ENCODE measurements at places on chromosomes 11 and 22.

- DNase-seq: no peak
Measured at GRCh38 chr11:59766542-59767224, 11.5 kb downstream of the STX3 start.

GRCh38 chr11:1878137-1879031 is 13.3 kb downstream of the PRR33 start:
- no peak for DNase-seq

DNA sequence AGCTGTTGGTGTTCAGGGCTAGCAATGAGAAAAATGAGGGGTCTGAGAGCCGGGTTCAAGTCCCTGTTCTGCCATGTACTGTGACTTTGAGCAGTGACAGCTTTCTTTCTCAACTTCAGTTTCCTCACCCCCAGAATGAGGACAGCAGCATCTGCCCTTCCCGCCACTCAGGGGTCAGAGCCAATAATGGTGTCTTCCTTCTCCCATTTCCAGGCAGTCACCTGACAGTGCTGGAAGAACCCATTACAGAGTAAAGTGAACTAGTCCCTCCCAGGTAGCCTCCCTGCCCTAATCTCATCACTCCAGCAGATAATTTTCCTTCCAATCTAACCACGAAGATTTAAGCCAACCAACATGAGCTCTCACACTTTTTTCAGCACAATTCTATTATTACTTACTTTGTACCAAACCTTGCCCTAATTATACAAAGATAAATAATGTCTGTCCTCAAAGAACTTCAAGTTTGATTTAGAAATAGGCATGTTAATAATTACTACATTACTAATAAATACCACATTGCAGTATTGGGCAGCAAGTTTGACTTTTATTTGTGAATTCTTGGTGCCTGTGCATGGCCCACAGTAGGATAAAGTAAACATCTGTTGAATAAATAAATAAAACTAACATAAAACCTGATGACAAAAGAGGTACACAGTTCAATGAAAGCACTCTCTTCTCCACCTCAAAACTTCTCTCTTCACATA is 61.0 kb downstream of the SERGEF start:
- no peak for DNase-seq

DNA sequence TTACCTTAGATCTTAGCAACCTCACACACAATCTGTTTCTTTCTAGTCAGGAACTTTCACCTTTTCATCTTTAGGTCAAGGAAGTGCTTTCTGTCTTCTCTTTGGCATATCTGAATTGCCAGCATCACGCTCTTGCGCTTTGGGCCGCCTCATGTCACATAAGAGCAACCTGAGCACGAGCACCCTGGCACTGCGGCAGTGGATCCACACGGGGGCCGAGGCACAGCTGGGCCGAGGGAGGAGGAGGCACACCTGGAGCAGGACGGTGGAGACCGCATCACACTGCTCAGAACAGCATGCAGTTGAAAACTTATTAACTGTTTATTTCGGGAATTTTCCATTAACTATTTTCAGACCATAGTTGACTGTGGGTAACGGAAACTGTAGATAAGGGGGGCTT is 10.7 kb downstream of the MOB2 start:
- DNase-seq: no peak

- peak; percentile 57 for DNase-seq
Measured at GRCh38 chr11:120336641-120337354, 585 bp downstream of the ARHGEF12 start.

GRCh38 chr11:42901084-42901483 is 410.7 kb upstream of the API5 start:
- no peak for DNase-seq

GRCh38 chr11:6395470-6396060 is 5.3 kb downstream of the SMPD1 start:
- DNase-seq: no peak

- DNase-seq: no peak
Measured at GRCh38 chr11:2738551-2739431, 39.0 kb upstream of the KCNQ1OT1 start.

- no peak for DNase-seq
Measured at GRCh38 chr11:13629779-13630178, 38.7 kb upstream of the FAR1 start.

DNA sequence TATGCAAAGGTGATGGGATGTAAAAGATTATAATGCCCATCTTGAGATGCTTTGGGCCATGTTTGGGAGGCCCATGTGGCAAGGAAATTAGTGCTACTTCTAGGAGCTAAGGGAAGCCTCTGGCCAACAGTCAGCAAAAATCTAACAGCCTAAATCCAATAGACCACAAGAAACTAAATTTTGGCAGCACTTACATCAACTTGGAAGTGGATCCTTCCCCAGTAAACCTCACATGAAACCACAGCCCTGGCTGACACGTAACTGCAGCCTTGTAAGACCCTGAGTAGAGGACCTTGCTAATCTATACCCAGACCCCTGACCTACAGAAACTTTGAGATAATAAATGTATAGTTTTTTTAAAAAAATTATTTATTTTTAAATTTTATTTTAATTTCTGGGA is 13.1 kb upstream of the GRK3 start:
- no peak for DNase-seq

- DNase-seq: no peak
Measured at GRCh38 chr11:34341931-34342533, 15.8 kb downstream of the ABTB2 start.

DNA sequence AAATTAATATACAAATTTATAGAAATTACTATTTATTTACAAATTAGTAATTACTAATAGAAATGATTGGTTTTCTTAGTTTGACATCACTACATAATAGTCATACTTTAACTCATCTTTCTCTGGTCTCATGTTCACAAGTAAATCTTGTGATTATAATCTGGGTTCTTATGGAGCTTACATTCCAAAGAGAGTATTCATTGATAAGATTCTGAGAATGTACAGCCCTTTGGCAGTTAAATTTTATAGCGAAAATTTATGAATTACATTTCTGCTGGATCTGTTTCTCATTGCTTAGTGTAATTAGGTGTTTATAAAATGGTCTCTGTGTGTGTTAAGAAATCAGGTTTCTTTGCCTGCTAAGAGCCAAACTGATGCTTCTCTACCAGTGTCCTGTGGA is 175.2 kb downstream of the TMEM135 start:
- DNase-seq: peak; percentile 16

DNA sequence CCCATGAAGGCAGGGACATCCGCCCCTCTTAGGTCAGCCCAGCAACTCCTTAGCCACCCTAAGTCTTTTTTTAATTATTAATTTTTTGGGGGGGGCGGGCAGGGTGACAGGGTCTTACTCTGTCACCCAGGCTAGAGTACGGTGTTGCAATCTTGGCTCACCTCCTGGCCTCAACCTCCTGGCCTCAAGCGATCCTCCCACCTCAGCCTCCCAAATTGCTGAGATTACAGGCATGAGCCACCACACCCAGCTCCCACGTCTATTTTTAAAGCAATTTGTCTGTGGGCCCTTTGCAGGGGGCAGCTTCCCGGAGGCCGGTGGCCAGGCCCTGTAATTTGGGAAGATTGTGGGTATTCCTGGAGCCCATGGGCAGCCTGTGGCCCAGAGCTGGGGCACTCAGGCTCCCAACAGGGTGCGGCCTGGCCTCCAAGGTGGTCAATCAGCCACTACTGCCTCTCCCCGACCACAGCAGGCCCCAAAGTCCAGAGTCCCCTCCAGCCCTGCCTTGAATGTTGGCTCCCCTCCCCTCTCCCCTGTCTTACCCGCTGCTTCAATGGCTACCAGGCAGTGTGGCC is 27.2 kb downstream of the CREB3L1 start:
- no peak for DNase-seq

DNA sequence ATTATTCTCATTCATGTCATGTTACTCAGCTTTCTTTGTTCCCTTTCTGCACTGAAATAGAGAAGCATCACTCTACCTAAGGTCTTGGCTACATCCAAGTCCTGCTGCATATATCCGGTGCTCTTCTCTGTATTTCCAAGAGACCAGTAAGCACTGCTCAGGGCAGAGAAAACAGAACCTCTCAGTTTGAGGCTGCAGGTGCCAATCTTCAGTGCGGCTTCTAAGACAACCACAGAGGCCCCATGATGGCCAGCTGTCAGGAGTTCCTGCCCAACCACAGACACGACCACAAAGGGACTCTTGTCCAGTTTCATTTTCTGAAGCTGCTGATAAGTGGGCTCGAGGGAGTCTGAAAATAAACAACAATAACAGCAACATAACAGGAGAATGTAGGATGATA is 378.4 kb upstream of the PITPNB start:
- DNase-seq: no peak

GRCh38 chr11:65662247-65662798 is 393 bp downstream of the RELA start:
- DNase-seq: peak; percentile 19

DNA sequence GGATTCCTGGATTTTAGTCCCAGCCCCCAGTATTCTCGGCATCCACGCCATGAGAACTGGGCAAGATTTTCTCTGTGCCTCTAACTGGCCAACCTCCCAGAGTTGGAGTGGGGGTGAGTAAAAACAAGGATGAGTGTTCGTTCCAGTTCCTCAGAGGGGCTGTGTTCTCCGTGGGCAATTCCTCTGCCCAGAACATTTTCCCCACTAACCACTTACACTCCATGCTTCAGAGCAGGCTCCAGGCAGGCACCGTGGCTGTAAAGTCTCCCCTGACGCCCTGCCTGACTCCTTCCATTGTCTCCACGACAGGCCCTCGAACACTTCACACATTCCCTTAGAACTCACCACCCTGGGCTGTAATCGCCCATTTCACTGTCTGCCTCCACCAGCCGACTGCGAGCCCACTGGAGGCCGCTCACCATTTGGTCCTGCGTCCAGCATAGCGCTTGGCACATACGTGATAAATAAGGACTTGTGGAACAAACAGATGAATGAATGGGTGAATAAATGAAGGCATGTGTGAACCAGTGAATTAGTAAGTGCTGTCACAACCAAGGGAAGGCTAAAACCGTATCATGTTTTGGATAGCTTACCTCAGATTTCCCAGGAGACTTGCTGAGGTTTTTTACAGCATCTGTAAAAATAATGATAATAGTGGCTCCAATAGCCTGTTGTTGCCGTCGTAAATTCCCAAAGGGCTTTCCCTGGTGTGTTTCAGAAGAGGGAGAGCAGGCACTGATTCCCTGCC is 6.1 kb downstream of the APLNR start:
- DNase-seq: no peak

- no peak for DNase-seq
Measured at GRCh38 chr11:17514476-17514875, 29.7 kb downstream of the USH1C start.

- DNase-seq: no peak
Measured at GRCh38 chr11:14414470-14415461, 55.8 kb upstream of the RRAS2 start.

GRCh38 chr22:29431986-29432385 is 6.4 kb upstream of the RFPL1 start:
- no peak for DNase-seq

- no peak for DNase-seq
Measured at GRCh38 chr11:68809506-68809905, 32.2 kb downstream of the CPT1A start.

DNA sequence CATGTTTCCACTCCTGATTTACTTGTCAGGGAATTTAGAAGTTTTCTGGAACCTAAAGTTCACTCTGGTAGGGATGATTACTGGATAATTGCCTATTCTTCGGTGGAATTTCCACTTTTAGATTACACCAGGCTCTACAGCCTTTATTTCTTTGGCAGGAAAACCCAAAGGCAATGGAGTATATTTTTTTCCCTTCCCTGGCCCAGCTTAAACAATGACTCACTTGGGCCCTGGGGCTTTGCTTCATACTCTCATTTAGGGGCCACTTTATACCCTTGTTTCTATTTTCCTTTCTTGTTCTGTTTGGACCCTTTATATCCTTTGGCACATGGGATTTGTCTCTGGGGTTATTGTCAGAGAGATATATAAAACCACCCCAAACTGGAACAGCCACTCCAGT is 114.7 kb downstream of the CSTPP1 start:
- DNase-seq: peak; percentile 37

DNA sequence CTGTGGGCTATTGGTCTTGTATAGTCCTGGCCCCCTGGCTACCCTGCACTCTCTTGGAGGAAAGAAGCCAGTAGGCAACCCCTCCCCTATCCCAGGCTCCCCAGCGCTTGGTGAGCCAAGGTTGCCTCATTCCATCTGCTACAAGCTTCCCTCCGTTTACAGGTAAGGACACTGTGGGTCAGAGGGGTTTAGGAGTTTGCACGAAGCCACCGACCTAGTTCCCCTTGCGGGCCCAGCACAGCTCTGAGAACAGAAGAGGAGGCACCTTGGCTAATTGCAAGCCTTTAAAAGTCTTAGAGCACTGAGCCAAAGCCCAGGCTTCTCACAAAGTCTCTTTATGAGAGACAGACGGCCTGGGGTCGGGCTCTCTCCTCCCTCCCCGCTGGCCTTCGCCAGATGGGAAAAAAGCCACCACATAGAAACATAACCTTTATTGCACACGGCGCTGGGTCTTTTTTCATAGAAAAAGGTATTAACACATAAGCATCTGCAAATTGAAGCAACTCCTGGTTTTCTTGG is 99.8 kb downstream of the CEP164 start:
- DNase-seq: no peak

DNA sequence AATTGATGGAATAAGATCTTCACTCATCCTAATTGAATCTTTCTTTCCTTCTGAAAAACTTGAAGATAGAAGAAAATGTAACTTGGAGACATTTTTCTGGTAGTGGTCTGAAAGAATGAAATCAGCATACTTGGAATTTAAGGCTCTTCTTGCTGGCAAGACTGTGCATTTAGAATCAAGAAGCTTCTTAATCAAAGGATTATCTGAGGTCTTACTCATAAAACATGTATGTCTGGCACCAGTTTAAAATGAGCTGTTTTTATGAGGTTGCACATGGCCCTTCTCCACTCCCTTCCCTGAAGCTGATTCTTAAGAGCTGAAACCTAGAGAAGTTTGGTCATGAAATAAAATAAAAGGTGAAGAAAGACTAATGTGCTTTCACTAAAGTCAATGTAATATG is 77.3 kb downstream of the ARHGEF12 start:
- peak; percentile 81 for DNase-seq

GRCh38 chr11:34523053-34523452 is 9.5 kb upstream of the ELF5 start:
- DNase-seq: no peak

DNA sequence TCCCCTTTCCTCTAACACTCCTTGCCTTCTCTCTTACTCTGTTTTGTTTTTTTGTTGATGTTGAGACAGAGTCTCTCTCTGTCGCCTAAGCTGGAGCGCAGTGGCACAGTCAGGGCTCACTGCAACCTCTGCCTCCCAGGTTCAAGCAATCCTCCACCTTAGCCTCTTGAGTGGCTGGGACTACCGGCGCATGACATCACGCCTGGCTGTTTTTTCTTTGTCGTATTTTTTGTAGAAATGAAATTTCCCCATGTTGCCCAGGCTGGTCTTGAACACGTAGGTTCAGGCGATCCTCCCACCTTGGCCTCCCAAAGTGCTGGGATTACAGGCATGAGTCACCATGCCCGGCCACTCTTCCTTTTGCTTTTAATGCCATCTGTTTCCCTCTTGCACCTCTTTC is 72.3 kb downstream of the FBXO7 start:
- DNase-seq: no peak

DNA sequence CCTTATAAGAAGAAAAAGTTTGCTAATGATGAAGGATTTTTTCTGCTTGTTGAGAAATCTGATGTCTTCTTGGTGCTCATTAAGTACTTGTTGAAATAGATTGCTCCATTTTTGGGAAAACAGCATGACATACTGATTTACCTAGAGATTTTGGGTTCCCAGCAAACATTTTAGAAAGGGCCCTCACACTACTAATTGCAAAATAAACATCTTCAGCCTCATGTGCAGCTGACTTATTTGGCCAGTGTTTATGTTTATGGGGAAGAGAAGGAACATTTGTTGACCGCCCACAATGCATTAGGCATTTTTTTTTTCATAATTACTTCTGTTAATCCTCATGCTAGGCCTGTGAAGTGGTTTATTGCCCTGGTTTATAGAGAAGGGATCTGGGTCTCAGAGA is 40.1 kb downstream of the LDLRAD3 start:
- DNase-seq: no peak
